ENCODE measurements at places on chromosomes 7 and 10.

DNA sequence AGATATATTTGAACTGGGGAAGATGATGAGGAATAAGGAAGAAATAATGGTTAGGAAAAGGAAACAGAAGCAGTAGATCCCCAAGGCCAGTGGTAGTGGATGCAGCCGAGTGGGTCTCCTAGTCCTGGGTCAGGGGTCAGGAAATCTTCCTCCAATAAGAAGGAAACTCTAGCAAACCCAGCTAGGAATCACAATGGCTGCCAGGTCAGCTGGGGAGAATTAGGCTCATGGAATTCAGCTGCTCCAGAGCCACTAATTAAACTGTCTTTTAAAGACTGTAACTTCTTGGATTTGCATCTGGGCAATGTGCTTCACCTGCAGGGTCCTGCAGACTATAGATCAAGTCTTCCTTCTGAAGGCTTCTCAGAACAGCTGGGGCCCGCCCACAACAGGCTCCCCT, 644.4 kb downstream of the KCNMA1 start:
- DNase-seq = no peak

GRCh38 chr10:69848454-69848853, 46.7 kb downstream of the COL13A1 start:
- DNase-seq = no peak

DNA sequence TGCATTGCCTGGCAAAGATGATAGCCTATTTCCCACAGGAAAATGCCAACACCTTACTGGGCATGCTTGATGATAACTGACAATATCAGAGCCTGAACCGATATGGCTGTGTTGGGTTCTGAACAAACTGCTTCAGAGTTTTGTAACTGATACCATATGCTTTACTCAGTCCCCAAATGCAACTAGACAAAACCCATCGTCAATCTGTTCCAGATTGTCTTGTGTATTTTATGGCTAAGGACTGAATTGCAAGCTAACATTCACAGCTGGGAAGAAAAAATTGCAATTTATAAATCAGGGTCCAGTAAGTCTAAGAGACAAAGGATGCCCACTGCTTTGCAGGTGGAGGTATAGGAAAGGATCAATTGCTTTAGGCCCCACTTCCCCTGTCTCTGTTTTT, 116.8 kb upstream of the WNT16 start:
- peak; percentile 75 for DNase-seq

GRCh38 chr7:132488634-132489302, 87.5 kb downstream of the PLXNA4 start:
- no peak for DNase-seq

GRCh38 chr10:129942936-129943715, 20.9 kb downstream of the EBF3 start:
- peak; percentile 68 for DNase-seq

GRCh38 chr10:61071580-61071979, 127.6 kb upstream of the RHOBTB1 start:
- no peak for DNase-seq

GRCh38 chr10:4076983-4077382, 292.0 kb upstream of the KLF6 start:
- DNase-seq = no peak

DNA sequence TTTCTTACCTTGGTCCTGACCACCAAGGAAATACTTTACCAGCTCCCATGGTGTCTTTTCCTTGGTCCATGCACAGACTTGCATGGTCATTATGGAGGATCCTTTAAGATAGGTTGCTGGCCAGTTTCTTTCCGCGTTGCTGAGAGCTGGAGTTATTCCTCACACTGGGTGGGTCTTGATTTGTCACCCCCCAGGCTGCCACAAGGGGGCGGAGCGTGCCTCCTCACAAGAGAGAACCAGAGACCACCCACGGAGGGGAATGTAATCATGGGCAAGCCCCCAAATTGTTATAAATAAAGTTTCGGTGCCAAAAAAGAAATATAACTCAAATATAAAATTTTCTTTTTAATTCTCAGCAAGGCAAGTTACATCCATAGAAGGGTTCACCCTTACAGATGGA, 10.5 kb upstream of the TRIM24 start:
- DNase-seq = no peak

DNA sequence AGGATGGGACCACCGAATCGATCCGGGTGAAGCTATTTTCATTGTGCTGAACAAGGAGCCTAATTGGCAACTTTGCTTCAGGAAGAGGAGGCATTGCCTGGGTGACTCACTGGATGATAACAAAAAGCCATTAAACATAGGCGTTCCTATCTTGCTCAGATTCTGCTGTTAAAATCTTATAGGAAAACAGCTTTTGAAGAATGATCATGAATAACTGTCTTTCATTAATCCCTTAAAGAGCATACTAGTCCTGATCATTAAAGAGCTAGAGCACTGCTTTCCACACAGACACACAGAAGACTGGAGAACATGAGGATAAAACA, 174.2 kb upstream of the IMMP2L start:
- DNase-seq = no peak

GRCh38 chr10:52818019-52818418, 45.4 kb upstream of the MBL2 start:
- DNase-seq = peak; percentile 17

DNA sequence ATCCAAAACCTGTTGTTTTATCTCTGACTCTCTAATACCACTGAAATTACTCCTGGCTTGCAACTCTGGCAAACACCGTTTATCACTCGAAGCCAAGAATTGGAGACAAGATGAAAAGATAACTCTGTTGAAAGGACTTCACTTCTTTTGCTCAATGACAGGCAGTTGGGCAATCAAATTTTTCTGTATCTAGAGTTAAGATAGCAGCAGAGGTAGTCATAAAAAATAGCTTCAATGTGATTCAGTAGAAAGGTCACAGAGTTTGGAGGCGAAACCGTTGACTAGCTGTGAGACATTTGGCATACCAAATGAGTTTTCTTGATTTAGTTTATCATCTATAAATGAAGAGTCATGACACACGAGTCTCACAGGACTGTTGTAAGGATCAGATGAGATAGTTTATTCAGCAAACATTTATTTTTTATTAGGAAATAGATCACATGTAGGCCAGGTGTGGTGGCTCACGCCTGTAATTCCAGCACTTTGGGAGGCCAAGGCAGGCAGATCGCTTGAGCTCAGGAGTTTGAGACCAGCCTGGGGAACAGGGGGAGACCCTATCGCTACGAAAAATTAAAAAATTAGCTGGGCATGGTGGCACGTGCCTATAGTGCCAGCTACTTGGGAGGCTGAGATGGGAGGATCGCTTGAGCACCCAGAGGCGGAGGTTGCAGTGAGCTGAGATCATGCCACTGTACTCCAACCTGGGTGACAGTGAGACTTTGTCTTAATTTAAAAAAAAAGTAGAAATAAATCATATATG, 23.6 kb downstream of the AKR1B1 start:
- DNase-seq = no peak

GRCh38 chr7:99196536-99197258, 11.2 kb downstream of the KPNA7 start:
- no peak for DNase-seq

DNA sequence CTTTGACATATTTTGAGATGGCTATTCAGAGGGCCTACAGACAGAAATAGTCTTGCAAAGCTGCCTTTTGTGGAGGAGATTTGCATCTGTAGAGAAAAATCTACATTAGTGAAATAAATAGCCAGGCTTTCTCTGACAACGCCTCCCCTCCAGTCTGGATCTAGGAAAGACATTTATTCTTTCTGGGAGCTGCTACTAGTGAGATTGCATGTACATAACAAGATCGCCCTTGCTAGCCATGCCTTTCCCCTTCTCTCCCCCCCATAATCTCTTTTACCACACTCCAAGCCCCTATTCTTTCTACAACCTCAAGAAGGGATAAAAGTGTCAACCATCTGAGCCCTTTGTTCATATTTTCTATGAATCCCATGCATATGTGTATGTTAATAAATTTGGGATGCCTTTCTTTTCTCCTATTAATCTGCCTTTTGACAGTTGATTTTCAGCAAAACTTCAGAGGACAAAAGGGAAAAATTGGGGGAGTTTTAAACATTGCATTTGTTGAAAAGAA, 194.2 kb downstream of the SNX13 start:
- no peak for DNase-seq

GRCh38 chr7:28061824-28062196, 118.8 kb downstream of the JAZF1 start:
- no peak for DNase-seq

DNA sequence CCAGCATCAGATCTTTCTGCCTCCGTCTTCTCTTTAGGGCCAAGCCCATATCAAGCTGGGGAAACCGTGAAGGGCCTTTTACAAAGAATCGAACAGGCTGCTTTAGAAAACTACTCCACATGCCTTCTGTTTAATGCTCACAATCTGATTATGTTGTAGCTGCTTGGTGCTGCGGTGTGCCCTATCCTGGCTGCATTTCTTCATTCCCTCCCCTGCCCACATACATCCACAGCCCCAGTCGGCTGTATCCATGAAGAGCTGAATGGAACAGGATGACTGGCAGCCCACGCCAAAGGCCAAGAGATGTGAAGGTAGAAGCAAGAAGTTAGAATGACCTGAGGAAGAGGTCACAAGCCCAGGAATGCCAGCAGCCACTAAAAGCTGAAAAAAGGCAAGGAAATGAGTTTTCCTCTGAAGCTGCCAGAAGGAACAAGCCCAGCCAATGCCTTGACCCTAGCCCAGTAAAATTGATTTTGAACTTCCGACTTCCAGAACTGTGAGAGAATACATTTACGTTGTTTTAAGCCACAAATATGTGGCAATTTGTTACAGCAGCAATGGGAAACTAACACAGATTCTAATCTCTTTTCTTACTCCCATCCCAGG, 22.2 kb downstream of the TAS2R41 start:
- no peak for DNase-seq

DNA sequence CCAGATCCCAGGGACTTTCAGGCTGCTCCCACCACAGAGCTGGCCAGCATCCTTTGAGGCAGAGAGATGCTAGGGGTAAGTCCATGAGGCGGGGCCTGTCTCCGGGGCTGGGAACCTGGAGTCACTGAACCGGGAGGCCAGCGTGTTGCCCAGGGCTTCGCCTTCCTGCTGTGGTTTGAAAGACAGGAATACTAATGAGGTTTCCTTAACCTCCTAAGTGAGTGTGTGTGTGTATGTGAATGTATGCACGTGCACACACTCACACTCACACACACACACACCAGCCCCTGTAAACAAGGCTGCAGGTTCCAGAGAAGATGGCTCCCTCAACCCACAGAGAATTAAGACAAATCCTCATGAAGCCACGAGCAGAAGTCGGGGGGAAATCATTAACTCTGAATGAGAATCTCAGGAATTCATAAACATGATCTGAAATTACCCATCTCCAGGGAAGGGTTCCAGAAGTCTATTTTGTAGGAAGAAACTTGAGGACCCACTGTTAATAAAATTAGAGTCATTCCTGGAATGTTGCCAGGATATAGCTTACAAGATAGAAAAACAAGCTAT, 20.3 kb upstream of the PFKP start:
- DNase-seq = no peak

GRCh38 chr7:17318146-17318545, 19.7 kb downstream of the AHR start:
- DNase-seq = no peak

DNA sequence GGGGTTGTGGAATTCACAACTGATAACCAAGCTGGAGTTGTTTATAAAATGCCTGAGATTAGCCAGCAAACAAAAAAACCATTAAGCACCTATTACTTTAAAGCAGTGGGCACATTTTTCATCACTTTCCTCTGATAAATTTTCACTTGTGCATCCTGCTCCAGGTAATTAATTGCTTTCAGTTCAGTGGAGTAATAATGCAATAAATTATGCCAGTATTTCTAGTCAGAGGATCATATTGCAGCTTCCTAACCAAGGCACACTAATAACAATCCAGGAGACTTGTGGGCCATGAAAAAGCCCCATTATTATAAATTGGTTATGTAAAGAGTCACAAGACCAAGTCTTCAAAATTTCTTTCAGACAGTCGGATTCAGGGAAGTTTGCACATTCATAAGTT, 193.2 kb downstream of the LRMDA start:
- no peak for DNase-seq

GRCh38 chr10:125392154-125392553, 231.8 kb upstream of the CTBP2 start:
- DNase-seq = no peak

DNA sequence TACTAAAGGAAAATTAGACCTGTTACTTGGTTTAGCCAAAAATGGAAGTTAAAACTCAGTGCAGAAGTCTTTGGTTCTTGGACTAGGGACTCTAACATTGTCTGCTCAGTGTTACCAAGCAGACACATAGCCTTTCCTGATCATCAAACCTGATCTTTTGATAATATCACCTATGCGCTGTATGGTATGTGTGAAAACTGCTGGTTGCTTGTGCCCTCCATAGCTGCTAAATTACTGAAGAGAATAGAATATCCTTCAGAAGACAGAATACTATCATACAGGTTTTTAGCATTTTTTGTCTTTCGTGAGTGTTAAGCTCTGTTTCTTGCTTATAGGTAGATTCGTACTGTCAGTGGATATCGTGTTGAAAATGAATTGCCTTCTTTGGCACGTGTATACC, 68.7 kb downstream of the ST7 start:
- no peak for DNase-seq

DNA sequence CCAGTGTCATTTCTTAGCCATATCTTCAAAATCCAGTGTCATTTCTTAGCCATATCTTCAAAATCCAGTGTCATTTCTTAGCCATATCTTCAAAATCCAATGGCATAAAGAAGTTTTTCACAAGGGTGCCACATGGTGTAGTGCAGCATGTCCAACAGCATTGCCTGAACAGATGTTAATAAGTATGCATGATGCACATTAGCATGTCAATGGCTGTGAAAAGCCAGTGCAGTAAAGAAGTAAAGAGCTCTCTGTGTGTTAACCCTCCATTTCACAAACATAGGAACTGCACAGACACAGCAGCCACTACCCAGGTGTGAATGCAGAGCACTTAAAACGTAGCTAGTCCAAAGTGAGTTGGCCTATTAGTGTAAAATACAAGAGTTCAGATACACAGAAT, 89.8 kb downstream of the GNAI1 start:
- no peak for DNase-seq

DNA sequence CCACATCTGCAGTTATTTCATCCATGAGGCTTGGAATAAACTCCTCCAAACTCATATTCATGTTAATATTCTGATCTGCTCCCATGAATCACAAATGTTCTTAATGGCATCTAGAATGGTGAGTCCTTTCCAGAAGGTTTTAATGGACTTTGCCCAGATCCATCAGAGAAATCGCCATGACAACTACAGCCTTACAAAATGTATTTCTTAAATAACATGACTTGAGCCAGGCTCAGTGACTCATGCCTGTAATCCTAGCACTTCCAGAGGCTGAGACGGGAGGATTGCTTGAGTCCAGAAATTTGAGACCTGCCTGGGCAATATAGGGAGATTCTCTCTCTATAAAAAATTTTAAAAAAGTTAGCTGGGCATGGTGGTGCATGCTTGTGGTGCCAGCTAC, 102.1 kb upstream of the TMEM168 start:
- DNase-seq = no peak
